H4 (cell line): ENCODE measurements at places on chromosomes 1 and 21.

DNA sequence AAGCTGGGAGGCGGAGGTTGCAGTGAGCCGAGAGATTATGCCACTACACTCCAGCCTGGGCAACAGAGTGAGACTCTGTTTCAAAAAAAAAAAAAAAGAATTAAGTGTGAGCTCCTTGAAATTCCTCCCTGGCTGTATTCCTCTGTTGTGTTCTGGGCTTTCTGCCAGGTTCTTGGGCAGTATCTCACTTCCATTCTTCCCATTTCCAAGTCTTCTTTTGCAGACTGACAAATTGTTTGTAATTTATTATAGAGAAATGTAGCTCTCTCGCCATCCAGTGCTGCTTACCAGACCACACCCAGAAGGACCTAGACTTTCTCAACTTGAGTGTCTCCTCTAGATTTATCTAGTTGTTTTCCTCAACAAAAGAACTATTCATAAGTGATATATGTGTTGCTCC, 105.0 kb upstream of the ADGRL2 start:
- DNase-seq = peak; percentile 29

- no peak for DNase-seq
Observed at GRCh38 chr1:241593186-241593585, 47.0 kb downstream of the CHML start.

GRCh38 chr1:93758842-93759515, 77.3 kb upstream of the BCAR3 start:
- DNase-seq = peak; percentile 92

DNA sequence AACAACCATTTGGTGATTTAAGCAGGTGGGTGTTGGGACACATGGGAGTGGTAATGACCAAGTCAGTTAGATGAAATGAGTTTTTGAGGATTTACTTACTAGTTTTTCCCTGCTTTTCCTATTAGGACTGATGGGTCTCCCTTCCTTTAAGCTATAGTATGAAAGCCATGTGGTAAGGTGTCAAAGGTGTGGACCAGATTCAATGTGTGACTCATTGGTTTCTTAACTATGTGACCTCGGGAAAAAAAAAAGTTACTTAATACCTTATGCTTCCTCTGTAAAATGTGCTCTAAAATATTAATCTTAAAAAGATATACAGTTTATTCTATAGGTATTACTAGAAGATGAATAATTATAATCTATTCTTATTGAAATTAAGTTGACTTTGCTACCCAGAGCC, 93.7 kb downstream of the DUSP10 start:
- no peak for DNase-seq

GRCh38 chr1:88376421-88376820, 307.7 kb upstream of the PKN2 start:
- no peak for DNase-seq

GRCh38 chr1:159123587-159123986, 47.0 kb upstream of the AIM2 start:
- no peak for DNase-seq

- DNase-seq = no peak
Observed at GRCh38 chr1:177080564-177080963, 83.9 kb downstream of the ASTN1 start.

DNA sequence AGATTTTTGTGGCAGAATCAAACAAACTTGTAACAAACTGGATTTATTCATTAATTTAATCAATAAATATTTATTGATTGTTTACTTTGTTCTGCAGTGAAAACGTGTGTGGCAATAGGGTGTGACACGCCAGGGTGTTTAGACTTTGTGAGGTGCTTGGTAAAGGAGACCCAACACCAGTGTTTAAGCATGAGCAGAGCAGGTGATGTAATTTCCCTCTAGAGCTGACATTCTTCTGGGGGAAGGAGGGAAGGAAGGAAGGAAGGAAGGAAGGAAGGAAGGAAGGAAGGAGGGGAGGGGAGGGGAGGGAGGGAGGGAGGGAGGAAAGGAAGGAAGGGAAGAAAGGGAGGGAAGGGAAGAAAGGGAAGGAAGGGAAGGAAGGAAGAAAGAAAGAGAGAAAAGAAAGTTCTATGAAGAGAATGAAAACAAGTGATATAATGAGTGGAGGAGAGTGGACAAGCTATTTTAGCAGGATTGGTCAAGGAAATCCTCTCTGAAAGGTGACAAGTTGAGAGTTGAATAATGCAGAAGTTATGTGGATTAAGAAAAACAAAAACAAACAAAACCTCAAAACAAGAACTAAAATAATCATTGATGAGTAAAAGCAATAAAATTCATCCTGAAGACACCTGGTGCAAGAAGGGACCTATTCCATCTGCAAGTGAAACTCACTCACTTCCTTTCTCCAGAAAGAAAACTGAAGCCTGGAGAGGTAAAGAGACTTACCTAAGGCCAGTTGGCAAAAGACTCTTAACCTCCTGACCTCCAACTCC, 60.8 kb downstream of the TSEN15 start:
- no peak for DNase-seq

DNA sequence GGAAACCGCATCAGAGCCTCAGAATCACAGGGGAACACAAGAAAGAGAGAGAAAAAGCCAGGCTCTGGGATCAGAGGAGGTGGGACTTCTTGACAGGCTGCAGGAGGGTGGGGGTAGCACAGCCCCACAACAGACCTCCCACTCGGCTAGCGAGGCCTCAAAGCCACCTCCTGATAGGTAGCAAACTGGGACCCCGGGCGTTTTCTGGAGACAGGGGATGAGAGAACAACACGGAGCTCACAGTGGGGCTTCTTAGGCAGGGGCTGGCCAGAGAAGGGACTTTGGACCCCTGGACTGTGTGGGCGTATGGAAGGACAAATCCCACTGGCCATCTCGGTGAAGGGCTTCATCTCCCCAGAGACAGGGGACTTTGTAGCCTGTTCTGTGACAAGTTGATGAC, 116.3 kb downstream of the AJAP1 start:
- no peak for DNase-seq

DNA sequence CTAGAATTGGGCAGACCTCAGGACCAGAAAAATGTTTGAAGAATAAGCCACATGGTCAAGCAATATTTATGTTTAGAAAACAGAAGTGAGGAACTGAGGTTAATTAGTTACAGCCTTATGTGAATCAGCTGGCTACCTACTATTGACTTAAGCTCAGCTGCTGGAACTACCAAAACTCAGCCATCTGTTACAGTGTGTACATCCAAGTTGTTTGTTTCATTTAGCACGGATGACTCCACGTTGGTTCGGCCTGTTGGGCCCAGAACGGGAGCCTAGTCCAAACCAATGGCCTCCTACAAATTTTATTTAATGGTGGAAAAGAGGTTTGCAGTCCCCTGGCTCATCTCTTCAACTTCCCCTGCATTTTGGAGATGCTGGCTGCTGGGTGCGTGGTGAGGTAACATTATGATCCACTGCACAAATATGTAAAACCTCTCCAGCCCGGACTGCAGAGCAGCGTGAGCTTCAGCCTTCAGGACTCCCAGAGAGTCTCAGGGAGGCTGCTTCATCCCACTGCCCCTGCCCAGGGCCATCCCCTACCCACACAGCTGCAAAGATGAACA, 143.4 kb downstream of the ZZZ3 start:
- DNase-seq = peak; percentile 54

GRCh38 chr21:42125571-42126544, 54.7 kb downstream of the UMODL1 start:
- peak; percentile 42 for DNase-seq

- no peak for DNase-seq
Observed at GRCh38 chr1:110185181-110185580, 24.9 kb upstream of the KCNC4 start.

DNA sequence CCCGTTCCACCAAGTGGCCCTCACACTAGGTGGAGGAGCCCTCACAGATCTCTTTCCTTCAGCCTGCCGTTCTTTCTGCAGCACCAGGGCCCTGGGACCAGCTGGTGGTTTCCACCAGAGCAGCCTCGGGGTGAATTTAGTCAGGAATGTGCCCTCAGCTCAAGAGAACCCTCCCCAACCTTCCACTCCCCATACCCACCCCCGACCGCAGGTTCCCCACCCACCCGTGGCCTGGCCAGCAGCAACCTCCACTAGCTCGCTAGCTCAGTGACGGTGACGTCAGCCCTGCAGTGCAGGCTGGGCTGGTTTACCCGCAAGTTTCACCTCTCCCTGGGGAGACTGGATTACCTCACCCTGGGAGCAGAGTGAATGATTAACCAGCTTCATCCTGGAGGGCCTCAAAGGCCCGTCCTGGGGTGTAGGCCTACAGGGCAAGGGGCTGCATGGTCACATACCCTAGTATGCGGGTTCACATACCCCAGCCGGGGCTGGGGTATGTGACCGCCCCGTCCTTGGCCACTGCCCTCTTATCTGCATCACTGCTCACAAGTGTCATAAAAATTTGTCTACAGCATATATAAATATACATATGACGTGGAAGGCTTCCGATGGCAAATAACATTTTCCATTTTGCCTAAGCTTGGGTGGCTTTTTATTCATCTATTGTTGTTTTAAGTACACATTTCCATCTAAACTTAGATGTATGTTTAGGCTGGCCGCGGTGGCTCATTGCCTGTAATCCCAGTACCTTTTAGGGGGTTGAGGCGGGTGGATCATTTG, 24.5 kb downstream of the ELF3 start:
- DNase-seq = peak; percentile 99

DNA sequence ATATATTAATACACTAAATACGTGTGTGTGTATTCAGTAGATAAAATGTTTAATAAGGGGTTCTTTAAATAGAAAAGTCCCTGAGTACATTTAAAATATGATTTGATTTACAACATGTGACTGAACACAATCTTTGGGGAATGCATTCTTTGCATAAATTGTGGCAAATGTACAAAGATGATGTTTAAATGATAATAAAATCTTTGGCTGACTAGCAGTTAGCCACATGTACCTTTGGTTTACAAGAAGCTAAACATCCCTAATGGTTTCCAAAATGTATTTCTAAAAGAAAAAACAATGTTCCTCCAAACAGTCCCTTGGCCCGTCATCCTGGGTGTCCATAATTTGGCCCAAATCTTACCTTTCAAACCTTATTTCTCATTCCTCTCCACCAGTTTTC, 106.4 kb upstream of the MARK1 start:
- no peak for DNase-seq

DNA sequence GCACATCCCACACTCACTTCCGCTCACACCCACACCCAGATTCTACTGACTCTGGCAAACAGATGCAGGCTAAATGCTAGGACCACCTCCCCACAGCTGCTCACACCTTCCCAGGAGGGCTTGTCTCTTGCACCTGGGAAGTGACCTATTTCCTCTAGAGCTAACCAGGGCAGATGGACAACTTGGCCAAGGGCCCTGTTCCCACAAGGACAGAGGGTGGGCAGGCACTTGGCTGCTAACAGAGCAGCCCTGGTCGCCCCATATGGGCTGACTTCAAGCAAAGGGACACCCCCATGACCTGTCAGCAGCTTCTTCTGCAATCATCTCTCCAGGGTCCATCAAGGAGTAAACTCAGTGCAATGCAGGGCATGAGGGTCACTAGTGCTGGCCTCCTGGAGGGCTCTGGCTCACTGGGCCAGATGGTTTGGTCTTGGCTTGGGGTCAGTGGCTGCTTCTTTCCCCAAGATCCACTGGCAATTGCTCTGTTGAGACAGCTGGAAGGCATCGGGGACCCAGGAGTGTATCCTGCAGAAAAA, 641.5 kb downstream of the PLPP3 start:
- no peak for DNase-seq

DNA sequence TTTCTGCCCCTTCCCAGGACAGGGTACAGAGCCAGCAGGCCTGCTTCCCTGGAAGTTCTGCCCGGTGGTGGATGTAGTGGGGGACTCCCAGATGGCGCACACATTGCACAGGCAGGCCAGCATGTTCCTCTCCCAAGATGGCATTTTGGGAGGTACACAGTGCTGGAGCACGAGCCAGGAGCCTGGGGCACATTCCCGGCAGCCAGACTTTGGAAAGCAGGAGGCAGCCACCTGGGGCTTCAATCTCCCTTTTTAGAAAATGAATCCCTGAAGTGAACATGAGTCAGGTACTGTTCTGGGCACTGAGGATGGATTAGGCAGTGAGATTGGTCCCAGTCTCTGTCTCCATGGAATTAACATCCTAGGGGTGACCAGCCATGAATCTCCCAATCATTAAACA, 56.9 kb downstream of the RUNX1 start:
- DNase-seq = no peak

- no peak for DNase-seq
Observed at GRCh38 chr1:42221952-42222606, 57.5 kb upstream of the GUCA2A start.
